Suppressor macrophage treated with lipopolysaccharide for 4 hours (primary cell): ENCODE measurements at places on chromosomes 3 and 15.

- peak; percentile 3 for DNase-seq
Observed at GRCh38 chr3:29686889-29687592, 406.2 kb downstream of the RBMS3 start.

DNA sequence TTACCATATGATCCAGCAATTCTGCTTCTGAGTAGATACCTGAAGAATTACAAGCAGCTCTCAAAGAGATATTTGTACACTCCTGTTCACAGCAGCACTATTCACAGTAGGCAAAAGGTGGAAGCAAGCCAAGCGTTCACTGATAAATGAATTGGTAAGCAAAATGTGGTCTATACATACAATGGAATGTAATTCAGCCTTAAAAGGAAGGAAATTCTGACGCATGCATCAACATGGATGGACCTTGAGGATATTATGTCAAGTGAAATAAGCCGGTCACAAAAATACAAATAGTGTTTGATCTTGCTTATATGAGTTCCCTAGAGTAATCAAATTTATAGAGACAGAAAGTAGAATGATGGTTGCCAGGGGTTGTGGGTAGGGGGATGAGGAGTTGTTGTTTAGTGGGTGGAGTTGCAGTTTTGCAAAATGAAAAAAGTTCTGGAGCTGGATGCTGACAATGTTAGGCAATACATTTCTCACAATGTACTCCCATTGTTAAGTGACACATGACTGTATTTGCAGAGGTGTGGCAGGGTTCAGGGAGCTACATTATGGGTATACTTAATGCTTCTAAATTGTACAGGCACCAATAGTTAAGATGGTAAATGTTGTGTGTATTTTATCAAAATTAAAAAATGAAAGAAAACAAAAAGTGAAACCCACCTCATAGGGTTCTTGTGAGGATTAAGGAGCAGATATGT is 26.7 kb downstream of the SLC6A1 start:
- no peak for DNase-seq

DNA sequence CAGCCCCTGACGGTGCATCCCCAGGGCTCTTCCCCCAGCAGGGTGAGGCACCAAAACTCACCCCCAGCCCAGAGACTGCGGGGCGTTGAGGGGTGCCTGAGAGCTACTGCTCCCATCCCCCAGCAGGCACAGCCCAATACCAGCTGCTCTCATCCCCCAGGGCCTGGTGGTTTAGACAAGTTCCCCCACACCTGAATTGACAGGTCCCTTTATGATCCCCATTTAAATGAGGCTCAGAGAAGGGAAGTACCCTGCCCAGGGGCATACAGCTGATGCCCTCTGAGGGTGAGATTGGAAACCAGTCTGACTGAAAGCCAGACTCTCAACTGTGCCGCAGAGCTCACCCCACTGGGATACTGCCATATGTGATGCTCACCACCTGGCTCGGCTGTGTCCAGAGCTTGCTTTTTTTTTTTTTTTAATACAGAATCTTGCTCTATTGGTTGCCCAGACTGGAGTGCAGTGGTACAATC is 20.1 kb downstream of the DUSP7 start:
- DNase-seq = no peak

- peak; percentile 68 for DNase-seq
Observed at GRCh38 chr3:46087871-46088270, 60.6 kb upstream of the XCR1 start.

DNA sequence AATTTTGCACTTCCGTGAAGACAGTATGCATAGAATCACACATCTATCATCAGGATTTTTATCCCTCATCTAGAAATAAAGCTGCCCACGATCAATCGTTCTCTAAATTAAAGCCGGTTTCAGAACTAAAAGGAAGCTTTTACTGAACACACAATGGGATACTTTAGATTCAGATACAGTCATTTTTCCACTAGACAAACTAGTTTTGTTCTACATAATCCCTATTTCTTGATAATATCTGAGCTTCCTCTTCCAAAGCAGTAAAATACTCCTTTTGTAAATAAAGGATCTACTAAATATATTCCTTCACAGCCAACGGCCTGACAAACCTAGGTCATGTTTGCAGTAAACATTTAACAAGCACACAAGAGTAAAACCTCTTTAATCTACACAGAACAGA is 2.0 kb upstream of the GANC start:
- DNase-seq = no peak

GRCh38 chr3:171824824-171825221 is 14.5 kb upstream of the PLD1 start:
- DNase-seq = peak; percentile 74

DNA sequence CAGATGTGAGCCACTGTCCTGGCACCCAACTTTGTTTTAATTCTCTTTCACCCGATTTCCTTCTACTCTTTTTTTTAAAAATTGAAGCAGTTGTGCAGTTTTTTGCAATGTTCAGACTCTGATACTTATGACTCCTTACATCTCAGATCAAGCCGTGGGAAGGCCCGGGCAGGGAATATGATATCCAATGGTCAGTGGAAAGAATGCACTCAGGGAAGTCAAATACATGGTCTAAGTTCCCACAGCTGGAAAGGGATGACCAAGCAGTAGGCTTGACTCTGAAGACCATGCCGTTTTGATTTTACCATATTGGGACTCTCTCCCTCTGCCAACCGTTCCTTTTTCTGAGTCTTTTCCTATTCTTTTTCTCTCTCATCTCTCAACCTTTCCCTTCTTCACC is 157.2 kb downstream of the RPLP1 start:
- DNase-seq = no peak

GRCh38 chr3:42102571-42102970 is 11.4 kb downstream of the TRAK1 start:
- no peak for DNase-seq

DNA sequence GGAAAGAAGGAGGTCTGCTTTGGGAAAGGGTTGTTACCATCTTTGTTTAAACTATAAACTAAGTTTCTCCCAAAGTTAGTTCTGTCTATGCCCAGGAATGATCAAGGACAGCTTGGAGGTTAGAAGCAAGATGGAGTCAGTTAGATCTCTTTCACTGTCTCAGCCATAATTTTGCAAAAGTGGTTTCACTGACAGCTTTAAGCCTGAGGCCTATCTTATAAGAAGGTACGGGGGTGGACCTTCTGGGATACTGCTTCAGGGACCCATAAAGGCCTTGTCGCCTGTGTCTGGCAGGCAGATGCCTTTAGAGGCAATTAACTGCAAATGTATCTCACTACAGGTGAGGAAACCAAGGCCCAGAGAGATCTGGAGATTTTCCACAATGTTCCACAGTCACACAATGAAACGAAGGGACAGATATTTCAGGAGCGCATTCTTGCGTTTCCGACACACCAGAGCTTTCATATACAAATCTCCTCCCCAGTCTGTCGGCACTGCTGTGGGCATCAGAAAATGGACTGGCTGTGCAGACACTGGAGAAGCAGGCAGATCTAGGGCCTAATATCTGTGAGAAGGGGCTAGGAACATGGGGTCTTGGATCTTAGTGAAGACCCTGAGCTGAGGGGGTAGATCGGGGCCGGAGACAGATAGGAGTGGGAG is 169.5 kb upstream of the SMAD3 start:
- DNase-seq = no peak

DNA sequence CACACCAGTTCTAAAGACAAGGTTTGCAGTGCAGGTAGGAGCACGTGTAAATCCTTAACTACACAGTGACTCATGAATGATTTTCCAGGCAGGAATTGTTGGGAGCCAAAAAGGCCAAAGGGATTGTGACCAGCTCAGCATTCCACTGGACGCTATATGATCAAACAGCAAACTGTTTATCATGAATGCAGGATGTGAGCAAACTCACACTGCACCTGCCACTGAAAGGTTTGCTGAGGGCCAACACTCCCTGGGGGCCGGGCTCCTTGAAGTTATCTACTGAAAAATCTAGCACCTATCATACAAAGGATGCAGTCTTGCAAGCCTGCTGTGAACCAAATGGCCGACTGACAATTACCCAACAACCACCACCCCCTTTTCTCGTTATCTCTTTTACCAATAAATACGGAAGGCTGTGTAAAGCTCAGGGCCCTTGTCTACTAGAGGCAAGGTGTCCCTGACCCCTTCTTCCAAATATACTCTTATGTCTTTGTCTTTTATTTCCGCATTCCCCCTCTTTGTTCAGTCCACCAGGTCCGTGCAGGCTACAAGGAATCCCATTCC is 11.5 kb upstream of the DNASE1L3 start:
- no peak for DNase-seq

DNA sequence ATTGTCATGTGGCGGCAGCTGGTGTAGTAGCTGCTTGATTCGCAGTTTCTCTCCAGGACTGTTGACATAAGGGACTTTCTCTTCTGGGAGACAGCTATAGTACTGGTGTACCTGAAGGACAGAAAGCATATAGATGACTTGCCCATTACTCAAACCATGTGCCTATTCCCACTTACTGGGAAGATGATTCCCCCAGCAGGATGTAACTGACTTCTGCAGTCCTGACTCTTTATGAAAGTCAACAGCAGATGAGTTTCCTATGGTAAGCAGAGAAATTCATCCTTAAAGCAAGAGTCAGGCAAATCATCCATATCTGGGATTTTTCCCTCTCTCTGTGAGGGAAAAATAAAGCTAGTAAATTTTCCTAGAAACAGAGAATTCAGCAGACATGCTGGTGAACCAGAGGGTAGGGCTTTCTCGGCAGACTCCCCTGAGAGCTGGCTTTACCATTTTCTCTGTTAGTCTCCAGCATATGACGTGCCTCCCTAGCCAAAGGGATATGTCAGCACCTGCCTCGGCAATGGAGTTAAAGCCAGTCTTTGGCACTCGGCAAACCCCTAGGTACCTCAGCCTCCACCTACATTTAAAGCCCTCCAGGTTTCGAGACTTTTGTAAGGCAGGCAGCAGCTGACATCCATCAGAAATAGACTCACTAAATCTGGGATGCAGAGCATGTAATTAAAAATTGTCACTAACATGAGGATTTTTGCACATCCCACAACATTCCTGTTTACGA is 62.1 kb downstream of the PRICKLE2 start:
- DNase-seq = no peak

GRCh38 chr3:27358372-27358771 is 10.8 kb downstream of the NEK10 start:
- DNase-seq = no peak

GRCh38 chr3:196684548-196685407 is 27.3 kb downstream of the CEP19 start:
- DNase-seq = peak; percentile 89

DNA sequence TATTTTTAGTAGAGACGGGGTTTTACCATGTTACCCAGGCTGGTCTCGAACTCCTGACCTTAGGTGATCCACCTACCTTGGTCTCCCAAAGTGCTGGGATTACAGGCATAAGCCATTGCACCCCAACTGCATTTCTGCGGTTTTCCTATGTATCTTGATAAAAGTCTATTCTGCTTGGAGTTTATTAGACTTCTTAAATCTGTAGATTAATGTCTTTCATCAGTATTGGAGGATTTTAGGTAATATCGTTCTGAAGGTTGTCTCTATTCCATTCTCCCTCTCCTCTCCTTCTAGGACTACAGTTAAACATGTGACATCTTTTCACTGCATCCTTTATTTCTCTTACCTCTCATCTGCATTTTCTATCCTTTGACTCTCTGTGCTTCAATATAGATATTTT is 46.3 kb upstream of the GCNT3 start:
- DNase-seq = no peak

- DNase-seq = peak; percentile 92
Observed at GRCh38 chr3:34361921-34362320, 563.5 kb downstream of the PDCD6IP start.

GRCh38 chr3:71725271-71725991 is at the start of gene EIF4E3:
Gene EIF4E3, minus strand, starts transcription at chr3:71725402. Its CDS starts 35 bp downstream, at chr3:71725367.
- peak; percentile 65 for DNase-seq

- no peak for DNase-seq
Observed at GRCh38 chr3:49626101-49626581, 48.0 kb upstream of the APEH start.

DNA sequence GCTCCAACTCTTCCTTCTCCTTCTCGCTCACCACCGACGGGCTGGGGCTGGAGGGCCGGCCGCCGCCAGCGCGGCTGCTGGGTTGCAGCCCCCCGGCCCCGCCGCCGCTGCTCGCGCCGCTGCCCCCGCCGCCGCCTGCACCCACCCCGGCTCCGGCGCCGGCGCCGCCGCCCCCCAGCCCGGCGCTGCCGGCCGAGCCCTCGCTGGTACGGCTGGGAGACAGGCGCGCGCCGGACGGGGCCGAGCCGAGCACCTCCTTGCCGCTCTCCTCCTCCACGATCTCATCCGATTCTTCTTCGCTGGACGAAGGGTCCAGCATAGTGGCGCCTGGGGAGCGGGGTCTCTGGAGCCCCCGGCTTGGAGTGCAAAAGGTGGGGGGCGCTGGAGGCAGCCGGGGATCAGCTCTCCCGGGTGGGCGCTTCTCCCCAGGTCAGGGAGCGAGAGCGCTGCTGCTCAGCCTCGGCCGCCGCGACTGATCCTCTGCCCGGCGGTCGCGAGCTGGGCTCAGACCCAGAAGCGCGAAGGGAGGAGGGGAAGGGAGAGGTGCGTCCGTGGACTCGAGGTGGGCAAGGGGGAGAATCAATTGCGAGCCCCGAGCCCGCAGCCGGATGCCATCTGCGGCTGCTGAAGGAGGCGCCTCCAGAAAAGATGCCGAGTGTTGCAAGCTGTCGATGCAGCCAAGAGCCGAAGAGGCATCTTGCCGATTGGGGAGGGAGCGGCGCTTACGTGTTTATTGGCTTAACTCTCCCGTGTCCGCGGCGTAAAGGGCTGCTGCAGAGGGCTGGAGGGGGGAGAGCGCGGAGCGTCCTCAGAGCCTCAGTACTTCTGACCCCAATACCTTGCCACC is at the start of gene CADPS:
TSS of gene CADPS (minus strand) at position 706 of the 847 bp plus-strand sequence. CDS start at position 319, 387 bp downstream.
- DNase-seq = no peak

DNA sequence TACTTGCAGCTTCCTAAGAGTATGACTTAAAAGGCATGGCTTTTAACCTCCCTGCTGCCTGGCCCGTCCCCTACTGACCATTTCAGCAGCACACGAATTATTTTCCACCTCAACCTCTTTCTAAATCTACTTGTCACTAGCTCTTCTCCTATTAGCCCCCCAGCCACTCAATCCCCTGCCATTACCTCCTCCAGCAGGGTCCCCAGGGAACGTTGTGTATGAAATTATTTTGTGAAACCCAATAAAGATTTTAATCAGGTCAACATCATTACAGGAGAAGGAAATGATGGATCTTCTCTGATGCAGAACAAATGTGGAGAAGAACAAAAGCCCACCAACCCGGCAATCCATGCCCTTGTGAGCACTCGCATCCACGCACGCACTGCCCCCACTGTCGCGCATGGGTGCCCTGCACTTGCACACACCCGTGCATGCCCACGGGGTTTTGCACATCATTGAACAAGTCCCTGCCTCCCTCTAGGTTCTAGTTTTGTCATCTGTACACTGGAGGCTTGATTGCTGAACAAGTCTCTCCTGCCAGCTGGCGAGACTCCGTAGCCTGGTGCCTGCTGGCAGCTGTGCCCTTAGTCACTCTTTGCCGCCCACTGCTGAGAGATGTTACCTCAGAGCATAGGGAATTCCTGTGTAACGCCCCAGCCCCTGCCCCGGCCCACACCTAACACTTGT is 51.6 kb downstream of the LINGO1 start:
- DNase-seq = no peak

DNA sequence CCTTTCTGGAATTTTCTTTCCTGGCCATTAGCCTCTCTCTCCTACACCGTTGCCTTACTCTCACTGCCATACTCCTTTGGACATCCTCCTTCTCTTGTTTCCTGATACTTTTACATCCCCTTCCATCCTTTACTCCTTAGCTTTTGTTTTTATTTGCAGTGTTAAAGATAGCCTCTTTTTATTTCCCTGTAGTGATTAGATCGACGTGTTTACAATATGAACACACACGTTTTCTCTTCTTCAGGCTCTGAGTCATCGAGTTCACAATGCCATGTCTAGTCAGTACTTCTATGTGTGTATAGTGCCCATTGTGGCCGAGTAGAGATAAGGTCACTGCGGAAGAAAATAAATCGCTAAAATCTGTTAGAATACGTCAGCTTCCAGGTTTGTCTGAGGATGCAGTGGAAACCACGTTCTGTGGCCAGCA is 208.5 kb downstream of the LPP start:
- no peak for DNase-seq
